ENCODE measurements at places on chromosomes 13 and 19.

DNA sequence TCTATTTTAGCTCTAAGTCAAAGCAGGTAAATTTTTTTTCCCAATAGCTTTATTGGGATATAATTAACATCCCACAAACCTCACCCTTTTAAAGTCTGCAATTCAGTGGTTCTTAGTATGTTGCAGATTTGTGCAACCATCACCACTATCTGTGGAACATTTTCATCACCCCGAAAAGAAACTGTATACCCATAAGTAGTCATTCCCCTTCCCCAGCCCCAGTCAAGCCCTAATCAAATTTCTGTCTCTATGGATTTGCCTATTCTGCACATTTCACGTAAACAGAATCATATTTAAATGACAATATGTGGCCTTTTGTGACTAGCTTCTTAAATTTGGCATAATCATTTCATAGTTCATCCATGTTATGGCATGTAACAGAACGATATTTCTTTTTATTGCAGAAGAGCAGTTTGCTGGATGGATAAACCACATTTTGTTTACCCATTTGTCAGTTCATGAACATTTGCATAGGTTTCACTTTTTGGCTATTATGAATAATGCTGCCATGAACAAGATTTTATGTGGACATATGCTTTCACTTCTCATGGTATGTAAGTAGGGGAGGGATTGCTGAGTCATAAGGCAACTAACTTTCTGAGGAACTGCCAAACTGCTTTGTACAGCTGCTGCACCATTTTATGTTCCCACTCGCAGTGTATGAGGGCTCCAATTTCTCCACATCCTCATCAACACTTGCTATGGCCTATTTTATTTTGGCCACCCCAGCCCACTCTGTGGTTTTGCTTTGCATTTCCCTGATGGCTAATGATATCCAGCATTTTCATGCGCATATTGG, 10.9 kb downstream of the SLC46A3 start:
- DNase-seq: no peak

GRCh38 chr19:34989298-34989697, 10.8 kb upstream of the GRAMD1A start:
- no peak for DNase-seq

GRCh38 chr13:50453188-50453587, 390.3 kb downstream of the DLEU7 start:
- no peak for DNase-seq

- no peak for DNase-seq
Observed at GRCh38 chr13:93776936-93777335, 550.3 kb downstream of the GPC6 start.

DNA sequence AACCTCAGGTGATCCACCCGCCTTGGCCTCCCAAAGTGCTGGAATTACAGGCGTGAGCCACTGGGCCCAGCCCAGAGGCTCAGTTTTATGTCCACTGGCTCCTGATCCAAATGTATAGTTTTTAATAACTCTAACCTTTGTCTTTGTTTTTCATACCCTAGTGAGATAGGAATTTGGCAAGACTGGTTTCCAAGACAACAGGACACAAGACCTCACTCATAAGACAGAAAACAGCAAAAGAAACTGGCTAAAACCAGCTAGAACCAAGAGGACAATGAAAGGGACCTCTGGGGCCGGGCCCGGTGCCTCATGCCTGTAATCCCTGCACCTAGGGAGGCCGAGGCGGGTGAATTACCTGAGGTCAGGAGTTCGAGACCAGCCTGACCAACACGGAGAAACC, 27.6 kb downstream of the CPT1C start:
- DNase-seq: no peak

Measured in thoracic aorta (tissue), 2 donors.